GM06990 (cell line): ENCODE measurements at places on chromosomes 13 and 19.

GRCh38 chr13:44436589-44437337 lies 63.1 kb downstream of the SERP2 start:
- DNase-seq: peak; percentile 16

DNA sequence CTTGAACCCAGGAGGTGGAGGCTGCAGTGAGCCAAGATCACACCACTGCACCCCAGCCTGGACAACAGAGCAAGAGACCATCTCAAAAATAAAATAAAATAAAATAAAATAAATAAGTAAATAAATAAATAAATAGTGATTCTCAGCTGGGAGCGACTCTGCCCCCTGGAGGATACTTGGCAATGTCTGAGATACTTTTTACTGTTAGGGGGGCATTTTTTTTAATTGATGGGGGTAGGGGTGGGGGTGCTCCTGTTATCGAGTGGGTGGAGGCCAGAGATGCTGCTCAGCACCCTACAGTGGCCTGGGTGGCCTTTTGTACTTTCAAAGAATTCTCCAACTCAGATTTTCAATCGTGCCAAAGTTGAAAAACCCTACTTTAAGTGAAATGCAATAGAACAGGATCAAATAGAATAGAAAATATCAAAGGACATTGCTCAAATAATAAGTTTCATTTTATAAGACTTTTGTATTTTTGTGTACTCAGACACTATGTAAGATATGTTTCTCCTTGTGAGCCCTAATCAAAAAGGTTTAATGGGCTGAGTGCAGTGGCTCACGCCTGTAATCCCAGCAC lies 7.1 kb upstream of the CLPP start:
- DNase-seq: no peak

DNA sequence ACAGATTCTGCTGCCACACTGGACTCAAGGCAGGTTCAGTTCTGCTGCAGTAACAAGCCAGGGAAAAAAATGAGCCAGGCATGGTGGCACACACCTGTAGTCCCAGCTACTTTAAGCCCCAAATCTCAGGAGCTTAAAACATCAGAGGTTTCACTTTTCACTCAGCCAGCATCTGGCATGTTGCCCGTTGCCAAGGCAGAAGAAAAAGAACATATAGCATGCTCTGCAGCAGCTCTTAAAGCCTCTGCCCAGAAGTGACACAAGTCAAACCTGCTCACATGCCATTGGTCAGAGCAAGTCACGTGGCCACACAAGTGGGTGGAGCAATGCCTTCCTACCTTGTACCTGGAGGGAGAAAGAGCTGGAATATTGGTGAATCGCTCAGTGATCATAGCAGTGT lies 14.7 kb upstream of the ADGRE5 start:
- DNase-seq: peak; percentile 81

GRCh38 chr13:113437408-113438010 lies 15.8 kb downstream of the ADPRHL1 start:
- no peak for DNase-seq

GRCh38 chr13:25945596-25945995 lies 106.2 kb downstream of the SHISA2 start:
- DNase-seq: no peak

- peak; percentile 85 for DNase-seq
Observed at GRCh38 chr19:50325310-50326100, 3.7 kb downstream of the KCNC3 start.

GRCh38 chr13:100336795-100337516 lies 248.1 kb downstream of the PCCA start:
- no peak for DNase-seq

GRCh38 chr19:42370626-42371175 lies 19.4 kb downstream of the CNFN start:
- DNase-seq: peak; percentile 66

DNA sequence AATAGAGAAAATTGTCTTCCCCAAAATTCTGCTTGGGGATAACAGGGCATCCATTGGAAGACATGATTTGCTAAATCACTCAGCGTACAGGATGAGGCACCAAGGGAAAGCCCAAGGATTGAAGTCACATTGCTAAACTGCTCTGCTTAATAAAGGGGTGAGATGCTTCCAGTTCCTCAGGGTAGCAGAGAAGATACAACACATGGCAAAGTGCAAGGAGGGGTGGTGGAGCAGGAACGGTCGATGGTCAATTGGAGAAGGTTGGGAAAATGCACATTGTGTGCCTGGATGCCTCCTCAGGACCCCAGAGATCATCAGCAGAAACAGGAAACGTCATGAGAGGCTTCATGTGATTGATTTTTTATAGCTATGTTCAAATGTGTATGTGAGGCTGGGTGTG lies 116.3 kb upstream of the SOX1 start:
- DNase-seq: no peak

DNA sequence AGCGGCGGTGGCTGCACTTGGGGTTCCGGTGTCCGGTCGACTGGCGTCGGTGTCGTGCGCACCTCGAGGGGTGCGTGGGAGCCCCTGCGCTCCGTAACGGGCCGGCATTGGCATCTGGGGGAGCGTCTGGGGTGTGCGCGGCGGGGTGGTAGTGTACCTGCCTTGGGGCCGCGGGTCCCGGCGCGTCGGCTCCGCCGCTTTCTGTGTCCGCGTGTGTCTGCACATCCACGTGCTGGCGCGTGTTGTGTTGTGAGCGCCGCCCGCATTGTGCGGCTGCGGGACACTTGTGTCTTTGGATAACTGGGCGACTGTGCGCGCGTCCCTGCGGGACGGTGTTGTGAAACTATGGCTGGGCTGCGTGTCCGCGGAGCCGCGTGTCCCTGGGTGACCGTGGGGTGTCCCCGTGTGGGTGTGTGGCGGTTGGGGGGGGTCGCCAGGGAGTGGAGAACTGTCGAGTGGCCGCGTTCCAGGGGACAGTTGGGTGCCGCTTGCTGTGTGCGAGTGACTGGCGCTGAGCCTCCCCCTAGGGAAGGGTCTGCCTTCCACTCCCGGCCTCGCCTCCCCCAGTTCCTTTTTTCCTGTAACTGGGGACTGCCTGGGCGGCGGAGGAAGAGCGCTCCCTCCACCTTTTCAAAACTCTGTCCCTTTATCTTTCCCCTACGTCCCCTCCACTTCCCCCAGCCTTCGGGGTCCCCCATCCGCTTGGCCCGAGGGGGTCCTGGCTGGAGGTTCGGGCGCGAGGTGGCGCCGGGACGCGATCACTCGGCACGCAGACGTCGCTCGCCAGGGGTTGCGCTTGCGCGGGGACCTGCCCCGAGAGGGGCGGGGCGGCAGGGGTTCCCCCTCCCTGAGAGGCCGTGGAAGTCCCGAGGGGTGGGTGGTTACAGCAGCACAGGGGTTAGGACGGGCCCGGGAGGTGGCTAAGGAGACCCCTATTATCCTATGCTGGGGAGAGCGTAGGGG lies 5.7 kb upstream of the NFIC start:
- DNase-seq: peak; percentile 82

DNA sequence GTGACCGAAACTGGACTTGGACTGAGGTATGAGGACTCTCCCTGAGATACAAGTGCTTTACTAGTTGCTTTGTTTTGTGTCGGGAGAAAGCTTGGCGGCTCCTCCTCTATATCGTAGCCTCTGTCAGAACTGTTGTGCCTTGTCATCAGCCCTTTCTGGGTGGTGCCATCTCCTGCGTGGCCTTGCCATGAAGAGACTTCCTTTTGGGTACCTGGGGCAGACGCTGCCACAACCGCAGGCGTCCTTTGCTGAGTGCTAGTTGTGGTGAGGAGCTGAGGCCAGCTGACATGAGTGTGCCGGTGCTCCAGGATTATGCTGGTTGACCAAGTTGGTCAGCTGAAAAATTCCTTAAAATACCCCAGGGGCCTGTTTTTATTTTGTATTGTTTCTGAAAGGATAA lies 124.5 kb downstream of the AKAP11 start:
- DNase-seq: no peak

GRCh38 chr13:93344048-93344705 lies 117.6 kb downstream of the GPC6 start:
- no peak for DNase-seq

- no peak for DNase-seq
Observed at GRCh38 chr13:25857830-25858229, 194.0 kb downstream of the SHISA2 start.

DNA sequence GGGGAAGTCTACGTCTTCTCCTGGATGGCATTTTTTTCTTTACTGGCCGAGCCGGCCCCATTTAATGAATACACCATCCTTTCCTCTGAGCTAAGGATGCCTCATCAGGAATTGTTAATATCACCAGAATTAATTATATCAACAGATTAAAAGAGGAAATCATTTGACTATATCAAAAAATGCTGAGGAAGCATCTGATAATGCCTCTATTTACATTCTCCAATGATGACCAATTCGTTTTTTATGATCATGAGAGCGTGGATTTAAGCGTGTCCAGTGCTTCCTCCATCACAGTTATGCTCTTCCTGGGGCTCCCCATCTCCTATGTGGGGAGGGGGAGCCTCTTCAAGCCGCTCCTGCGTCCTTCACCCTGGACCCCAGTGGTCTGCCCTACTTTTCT lies 58.7 kb downstream of the TUBGCP3 start:
- no peak for DNase-seq

DNA sequence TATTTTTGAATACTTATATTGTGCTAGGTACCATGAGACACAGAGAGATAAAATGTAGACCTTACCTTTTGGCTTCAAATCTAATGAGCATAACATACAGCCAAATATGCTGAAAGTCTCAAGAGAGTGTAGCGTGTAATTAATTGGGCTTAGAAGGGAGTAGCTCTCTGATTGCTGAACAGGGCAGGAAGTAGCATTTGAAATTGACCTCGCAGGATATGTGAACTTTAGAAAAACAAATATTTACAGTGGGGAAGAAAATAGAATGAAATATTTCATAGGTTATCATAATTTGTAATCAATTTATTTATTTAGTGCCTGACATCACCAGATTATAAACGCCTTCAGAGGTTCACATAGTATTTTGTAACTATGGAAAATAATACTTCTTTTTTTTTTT lies 327.1 kb downstream of the RFC3 start:
- DNase-seq: no peak

- no peak for DNase-seq
Observed at GRCh38 chr19:47022140-47022536, 2.5 kb downstream of the NPAS1 start.

DNA sequence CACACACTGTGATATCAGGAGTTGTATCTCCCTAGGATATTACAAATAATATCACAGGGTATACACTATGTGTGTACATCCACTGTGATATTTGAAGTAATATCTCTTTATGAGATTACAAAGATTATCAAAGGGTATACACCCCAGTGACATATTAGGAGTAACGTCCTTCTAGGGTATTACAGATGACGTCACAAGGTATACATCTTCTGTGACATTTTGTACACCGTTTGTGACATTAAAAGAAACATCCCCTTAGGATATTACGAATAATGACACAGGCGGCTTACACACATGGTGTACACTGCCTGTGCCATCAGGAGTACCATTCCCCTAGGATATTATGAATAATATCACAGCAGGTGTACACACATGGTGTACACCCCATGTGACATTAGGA lies 13.4 kb upstream of the RGCC start:
- no peak for DNase-seq

DNA sequence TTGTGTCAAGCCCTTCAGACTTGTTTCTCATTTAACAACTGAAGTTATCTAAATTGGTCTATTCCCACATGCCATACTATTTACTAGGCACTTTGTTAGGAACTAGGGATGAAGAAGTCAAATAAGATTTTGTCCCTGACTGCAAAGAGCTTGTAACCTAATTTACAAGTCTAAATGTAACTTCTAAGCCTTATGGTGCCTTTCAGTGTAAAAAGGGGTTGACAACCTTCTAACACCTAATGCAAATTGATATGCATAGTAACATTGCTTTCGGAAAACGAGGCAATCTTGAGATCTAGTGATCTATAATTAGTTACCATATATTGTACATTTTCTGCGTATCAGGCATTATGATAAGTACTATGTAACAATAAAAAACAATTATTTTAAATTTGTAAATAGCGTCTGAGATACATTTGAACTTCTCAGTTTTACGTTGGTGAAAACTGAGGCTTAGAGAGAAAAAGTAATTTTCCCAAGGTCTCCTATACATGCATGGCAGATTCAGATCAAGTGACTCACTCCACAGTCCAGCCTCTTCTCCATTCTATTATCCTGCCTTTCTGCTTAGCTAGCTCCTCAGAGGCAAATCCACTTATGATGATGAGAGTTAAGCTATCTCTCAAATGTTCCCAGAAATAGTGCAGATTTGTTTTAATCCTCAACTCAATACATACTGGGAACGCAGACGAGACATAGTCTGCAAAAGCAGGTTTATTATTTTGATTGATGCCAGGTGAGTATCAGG lies 764.9 kb upstream of the SLITRK5 start:
- DNase-seq: no peak

GRCh38 chr13:106132216-106132615 lies 403.2 kb downstream of the EFNB2 start:
- DNase-seq: no peak

- DNase-seq: no peak
Observed at GRCh38 chr19:18601875-18602274, 4.7 kb downstream of the CRLF1 start.

- no peak for DNase-seq
Observed at GRCh38 chr19:35846038-35846668, 6.2 kb downstream of the NPHS1 start.

DNA sequence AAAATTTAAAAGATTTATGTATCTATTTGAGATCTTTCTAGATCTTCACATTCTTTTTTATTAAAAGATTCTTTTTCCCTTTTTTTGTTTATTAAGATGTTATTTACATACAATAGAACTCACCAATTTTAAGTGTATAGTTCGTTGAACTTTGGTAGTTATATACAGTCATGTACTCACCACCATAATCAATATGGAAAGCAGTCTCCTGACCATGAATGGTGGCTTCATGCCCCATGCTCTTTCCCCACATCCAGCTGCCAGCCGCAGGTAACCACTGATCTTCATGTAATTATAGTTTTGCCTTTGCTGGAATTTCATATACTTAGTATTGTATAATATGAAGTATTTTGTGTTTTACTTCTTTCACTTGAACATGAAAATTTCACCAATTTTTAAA lies 20.6 kb upstream of the GPR183 start:
- DNase-seq: no peak

DNA sequence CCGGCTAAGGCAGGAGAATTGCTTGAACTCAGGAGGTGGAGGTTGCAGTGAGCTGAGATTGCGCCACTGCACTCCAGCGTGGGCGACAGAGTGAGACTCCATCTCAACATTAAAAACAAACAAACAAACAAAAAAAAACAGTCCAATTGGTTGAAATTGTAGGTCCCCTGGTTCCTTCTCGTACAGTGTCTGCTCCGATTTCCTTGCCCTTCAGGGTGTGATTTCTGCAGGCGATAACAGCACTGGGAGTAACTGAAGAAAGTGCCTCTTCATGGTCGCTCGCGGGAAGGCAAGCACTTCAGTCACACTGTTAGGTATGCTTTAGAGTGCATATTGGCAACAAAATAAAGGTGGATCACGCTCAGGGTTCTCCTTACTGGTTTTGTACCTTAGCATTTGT lies 39.7 kb downstream of the TPT1 start:
- no peak for DNase-seq

DNA sequence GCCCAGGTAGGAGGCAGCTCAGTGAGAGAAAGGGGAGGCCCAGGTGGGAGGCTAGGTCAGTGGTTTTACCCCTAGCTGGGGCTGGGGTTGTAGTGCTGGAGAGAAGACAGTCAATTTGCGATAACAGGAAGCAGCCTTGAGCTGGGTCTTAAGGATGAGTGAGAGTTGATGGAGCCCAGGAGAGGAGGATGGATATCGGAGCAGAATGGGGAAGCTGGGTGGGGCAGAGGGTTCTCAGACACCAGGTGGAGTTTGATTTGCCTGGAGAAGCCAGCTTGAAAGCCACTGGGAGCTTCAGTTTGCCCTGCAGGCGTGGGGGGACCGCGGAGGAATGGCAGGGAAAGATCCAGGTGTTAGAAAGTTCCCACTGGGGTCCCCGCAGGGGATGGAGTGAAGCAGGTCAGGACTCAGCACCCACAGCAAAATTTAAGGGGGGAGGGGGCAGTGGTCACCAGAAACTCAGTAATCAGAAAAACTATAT lies 836 bp upstream of the CDC42EP5 start:
- DNase-seq: no peak
